ENCODE measurements at places on chromosomes 6 and 20.
A peak's percentile ranks its signal among the peaks of the same experiment; 100 is the strongest.

DNA sequence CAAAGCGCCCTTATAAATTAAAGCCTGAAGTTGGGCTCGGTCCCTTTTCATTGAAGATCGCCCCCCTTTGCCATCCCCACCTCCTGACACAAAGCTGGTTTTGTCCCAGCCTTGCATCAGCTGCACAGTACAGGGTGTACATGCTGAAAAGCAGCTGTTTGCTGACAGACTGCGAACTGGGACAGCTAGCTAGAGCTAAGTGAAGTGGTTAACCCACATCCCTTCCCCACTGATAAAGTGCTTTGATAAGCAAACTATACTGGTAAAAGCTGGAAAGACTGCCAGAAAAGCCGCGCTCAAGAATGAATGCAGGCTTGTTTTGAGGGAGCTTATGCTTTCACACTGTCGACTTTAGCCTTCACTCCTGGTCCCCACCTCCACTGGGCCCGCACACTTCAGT, 207.3 kb downstream of the GMDS start:
- no peak for DNase-seq

DNA sequence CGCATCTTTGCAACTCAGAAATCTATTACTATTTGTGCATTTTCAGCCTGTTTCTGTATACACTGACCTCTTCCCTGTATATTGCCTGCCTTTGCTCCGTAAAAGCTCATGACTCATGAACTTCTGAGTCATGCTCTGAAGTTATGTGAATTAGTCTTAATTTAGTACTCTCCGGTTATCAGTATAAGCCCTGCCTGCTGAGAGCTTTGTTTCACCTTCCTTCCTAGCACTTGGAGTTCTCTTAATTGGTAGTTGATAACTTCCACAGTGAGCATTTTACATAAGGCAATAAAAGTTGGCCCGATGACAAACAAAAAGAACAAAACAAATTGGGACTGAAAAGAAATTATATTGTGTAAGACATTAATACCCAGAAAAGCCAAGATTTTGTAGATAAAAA, 231.4 kb downstream of the GJA1 start:
- no peak for DNase-seq

- no peak for DNase-seq
These were observed 515.6 kb downstream of the EYS start for GRCh38 chr6:65191471-65191870.

- DNase-seq, result no peak
These were observed 51.0 kb upstream of the FBXO30 start for GRCh38 chr6:145865595-145865994.

DNA sequence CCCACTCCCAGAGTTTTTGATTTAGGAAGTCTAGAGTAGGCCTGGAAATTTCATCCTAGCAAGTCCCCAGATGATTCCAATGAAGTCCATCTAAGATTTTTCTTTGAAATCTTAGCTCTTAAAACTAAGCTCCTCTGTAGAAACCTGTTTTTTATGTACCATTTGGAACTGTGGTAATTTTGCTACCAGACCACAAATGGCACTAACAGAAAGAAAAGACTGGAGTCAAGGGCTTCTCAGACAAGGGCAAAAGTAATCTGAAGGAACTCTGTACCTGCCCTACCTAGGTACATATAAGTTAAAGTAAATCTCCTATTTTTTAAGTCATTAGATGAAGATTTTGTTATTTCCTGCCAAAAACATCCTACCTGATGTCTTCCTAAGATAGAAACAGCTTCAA, 155.0 kb upstream of the HTR1E start:
- DNase-seq, result no peak

- peak; percentile 77 for DNase-seq
These were observed 641 bp downstream of the TEAD3 start for GRCh38 chr6:35496036-35496840.

DNA sequence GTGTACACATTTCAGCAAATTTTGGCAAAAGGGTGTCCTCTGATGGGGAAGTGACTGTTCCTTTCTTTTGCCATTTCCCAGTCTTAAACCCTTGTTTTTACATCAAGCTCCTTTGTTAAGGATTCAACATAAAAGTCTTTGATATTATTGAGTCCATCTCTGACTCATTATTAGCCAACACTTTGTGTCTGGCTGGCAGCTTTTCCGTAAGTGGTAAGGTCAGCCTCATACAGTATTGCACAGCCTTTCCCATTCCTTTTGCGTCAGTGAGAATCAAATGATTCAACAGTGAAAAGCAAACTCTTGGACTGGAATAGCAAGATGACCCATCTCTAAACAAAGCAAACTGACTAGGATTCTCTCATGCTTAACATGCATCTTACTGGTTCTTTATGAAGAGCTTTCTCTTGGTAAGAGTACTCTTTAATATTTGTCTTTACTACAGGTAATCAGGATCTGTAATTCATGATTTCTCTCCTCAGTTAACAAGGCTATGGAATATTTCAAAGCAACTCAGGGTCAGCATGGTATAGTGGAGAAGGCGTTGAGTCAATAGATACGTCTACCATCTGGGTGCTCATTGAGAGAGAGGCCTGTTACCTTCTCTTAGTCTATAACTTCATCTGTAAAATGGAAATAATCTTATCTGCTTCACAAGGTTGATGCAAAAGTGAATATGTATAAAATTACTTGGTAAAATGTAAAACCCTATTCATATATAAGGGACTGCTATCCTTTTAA, 183.6 kb downstream of the PRL start:
- no peak for DNase-seq

GRCh38 chr6:47308552-47309290, 984 bp downstream of the TNFRSF21 start:
- DNase-seq, result peak; percentile 70

GRCh38 chr6:133555685-133556084, 314.5 kb downstream of the EYA4 start:
- DNase-seq, result no peak

DNA sequence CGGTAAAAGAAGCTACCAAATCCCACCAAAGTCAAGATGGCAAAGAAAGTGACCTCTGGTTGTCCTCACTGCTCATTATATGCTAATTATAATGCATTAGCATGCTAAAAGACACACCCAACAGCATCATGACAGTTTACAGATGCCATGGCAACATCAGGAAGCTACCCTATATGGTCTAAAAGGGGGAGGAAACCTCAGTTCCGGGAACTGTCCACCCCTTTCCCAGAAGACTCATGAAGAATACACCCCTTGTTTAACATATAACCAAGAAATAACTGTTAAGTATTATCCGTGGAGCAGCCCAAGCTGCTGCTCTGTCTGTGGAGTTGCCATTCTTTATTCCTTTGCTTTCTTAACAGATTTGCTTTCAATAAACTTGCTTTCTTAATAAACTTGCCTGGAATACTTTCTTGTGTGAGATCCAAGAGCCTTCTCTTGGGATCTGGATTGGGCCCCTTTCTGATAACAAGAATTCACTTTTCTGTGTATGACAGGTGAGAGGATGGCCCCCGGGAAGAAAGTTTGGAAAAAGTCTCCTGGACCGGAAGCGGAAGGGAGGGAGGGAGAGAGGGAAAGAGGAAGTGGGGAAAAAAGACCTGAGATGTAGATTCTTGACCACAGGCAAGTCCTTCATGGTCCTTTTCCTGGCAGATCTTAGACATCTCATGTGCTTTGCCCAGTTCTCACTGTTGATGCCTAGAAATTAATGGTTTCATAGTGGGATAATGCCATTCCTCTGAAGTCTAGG, 146.7 kb upstream of the ID4 start:
- no peak for DNase-seq

GRCh38 chr6:46788791-46789190, 4.4 kb upstream of the MEP1A start:
- no peak for DNase-seq

- no peak for DNase-seq
These were observed 85.3 kb downstream of the GJA10 start for GRCh38 chr6:89979481-89980119.

DNA sequence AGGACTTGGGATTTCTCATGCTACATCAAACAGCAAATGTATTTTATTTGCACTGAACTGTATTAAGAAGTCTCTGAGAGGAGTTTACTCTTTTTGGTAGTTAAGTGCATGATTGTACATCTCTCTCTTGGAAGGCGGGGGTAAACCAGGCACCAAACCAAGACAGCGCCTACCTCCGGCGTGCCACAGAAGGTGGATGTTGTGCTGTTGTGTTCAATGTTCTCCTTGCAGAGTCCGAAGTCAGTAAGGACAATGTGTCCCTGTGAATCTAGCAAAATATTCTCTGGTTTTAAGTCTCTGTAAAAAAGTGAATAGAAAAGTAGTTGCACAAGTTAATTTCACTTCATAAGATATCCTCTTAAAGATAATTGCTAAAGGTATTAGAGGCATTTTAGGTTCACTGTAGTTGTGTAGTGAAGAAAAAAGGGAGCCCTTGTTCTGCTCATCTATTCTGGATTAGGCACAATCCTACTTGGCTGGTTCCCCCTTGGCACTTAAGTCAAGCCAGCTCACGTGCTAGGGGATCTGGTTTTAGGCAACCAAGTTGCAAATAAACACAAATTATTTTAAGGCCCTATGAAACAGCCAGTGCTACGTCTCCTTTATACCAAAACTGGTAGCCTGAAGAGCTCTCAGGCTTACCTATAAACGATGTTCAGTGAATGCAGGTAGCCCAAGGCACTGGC, 119.7 kb upstream of the SLC2A12 start:
- DNase-seq, result no peak

DNA sequence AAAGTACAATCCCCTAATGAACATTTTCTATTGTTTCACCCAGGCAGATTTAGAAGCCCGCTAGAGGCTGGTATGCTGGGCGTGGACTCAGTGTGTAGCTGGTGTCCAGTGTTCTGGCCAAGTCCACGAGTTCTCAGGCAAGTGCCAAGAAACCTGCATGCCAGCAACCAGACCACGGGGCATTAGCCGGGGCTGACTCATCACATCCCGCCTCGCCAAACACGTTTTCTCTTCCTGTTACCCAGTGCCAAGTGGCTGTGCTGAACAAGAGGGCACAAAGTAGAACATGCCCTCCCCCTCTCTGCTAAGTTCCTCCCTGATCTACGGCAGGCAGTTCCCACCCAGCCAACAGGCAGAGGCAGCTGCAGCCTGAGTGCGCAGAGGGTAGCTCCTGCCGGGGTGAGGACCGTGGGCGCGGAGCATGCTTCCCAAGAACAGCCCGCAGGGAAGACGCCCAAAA, 29.6 kb downstream of the RAMACL start:
- DNase-seq, result peak; percentile 33

DNA sequence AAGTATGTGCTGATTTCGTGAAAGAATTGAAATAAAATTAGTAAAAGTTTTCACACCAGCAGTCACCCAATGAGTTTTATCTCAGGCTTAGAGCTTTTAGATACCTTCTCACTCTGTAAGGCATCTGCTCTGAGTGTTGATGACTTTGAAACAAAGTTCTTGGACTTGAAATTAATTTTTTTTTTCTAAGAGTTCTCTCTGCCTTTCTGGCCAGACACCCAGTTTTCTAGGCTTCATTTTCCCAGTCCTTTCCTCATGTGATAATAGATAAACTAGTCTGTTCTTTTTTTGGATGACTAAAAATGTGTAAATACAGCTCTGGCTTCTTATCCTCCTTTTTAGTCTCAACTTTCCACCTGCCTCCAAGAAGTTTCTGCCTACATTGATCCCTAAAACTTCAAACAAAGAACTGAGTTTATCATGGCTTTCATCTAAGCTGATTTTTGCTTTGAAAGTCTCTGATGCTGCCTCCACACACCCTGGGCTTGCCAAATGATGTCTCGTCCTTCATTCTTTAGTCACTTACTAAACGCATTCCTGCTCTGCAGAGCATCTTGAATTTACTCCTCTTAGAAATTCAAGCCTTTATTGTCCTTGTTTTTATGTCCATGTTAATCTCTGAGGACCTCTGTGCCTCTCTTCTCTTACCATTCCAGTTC, 32.7 kb downstream of the SLX4IP start:
- DNase-seq, result peak; percentile 29

GRCh38 chr6:21749754-21750153, 156.2 kb downstream of the SOX4 start:
- peak; percentile 82 for DNase-seq

GRCh38 chr6:51569594-51569993, 517.8 kb downstream of the PKHD1 start:
- peak; percentile 54 for DNase-seq

- DNase-seq, result no peak
These were observed 6.4 kb downstream of the MYLK4 start for GRCh38 chr6:2744209-2744771.

- no peak for DNase-seq
These were observed 85.3 kb upstream of the BTBD3 start for GRCh38 chr20:11832397-11832796.

DNA sequence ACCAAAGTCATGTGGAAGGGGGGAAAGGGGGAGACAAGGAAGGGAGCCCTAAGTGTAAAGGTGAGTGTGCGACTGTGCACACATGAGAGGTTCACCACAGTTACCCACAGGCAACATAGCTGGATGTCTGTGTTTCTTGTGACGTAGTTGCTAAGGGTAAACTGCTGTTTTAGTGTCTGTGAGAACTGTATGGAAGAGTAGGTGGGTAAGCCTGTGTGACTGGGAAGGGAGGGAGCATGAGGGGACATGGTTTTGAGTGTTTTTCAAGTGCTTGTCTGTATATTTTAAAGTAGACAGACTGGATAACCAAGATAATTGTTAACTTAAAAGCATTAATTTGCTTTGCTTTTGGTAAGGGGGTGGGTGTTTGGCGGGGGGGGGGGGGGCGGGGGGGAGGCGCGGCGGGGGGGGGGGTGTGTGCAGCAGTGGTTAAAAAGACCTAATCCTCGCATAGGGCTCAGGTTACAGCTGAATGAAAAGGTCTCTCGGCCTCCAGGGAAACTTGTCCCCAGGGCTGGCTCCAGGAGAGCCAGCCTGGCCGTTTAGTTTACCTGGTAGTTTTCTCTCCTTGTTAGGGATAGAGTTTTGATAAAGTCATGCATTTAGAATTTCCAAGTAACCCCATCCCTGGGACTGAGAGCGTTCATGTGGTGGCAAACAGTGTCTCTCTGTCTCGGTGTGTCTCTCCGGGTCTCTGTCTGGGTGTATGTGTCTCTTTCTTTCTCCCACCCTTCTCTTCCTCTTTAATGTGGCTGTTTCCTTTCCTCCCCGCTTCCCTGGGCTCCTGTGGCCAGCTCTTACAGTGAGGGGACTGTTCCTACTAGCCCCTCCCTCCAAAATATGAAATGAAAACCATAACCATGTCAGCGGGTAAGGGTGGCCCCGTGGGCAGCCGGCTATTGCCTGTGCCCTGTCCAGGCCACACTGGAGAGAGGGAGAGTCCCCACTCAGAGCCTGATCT, 3.4 kb downstream of the SCUBE3 start:
- peak; percentile 69 for DNase-seq

- DNase-seq, result no peak
These were observed 20.2 kb downstream of the RIPK1 start for GRCh38 chr6:3088446-3088845.

- DNase-seq, result peak; percentile 99
These were observed at the start of gene NUP153 for GRCh38 chr6:17706580-17707370. TSS of gene NUP153 (minus strand) at chr6:17706925. CDS start at chr6:17706387, 538 bp downstream.

- DNase-seq, result no peak
These were observed 79.0 kb upstream of the B3GAT2 start for GRCh38 chr6:71035871-71036270.

Data from neural progenitor cell (in vitro differentiated cells).